ENCODE measurements at places on chromosomes 1 and 21. TPM values are rescaled to one million over a fixed set of nuclear protein-coding genes. Genes with fewer than 3 reads are reported as not detected.

DNA sequence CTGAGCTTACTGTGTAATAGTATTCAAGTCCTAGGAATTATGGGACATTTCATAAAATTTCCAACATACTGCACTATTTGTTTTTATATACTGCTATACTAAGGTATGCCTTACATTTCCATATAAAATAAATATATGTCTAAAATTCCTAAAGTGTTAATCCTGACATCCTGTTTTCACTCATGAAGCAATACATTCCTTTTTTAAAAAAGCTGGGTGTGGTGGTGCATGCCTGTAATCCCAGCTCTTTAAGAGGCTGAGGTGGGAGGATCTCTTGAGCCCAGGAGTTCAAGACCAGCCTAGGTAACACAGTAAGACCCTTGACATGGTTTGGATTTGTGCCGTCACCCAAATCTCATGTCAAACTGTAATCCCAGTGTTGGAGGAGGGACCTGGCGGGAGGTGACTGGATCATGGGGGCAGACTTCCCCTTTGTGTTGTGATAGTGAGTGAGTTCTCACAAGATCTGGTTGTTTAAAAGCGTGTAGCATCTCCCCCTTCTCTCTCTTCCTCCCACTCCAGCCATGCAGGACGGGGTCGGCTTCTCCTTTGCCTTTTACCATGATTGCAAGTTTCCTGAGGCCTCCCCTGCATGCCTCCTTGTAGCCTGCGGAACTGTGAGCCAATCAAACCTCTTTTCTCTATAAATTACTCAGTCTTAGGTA lies 5.8 kb downstream of the CDC42BPA start:
- no peak for DNase-seq

GRCh38 chr1:231515748-231516147 lies 12.7 kb upstream of the TSNAX start:
- no peak for DNase-seq

DNA sequence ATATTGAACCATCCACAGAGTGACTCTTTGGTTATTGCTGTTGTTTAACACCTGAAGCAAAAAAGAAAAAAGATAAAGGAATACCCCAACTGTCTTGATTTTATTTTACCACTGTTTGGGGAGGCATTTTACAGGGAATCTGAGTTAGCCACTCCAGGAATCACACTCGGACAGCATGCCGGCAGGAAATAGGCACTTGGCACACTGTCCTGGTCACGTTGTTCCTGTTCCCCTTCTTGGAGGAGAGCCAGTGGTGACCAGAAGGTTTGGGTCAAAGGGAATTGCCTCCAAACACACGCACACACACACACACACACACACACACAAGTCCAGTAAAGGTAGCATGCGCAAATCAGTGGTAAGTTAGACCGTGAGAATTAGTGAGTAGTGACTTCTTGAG lies 13.8 kb downstream of the RGS4 start:
- no peak for DNase-seq

DNA sequence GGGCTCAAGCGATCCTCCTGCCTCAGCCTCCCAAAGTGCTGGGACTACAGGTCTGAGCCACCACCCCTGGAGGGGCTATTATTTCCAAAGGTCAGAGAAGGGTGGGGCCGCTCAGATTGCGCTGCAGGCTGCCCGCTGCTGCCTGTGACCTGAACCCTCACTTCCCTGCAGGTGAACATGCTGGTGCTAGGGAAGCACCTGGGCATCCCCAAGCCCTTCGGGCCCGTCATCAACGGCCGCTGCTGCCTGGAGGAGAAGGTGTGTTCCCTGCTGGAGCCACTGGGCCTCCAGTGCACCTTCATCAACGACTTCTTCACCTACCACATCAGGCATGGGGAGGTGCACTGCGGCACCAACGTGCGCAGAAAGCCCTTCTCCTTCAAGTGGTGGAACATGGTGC lies 8.6 kb upstream of the PADI6 start:
- no peak for DNase-seq

GRCh38 chr1:29180497-29181412 lies 945 bp downstream of the SRSF4 start:
- DNase-seq, result no peak

- no peak for DNase-seq
These were observed 87.3 kb downstream of the TBX15 start for GRCh38 chr1:118900643-118901440.

DNA sequence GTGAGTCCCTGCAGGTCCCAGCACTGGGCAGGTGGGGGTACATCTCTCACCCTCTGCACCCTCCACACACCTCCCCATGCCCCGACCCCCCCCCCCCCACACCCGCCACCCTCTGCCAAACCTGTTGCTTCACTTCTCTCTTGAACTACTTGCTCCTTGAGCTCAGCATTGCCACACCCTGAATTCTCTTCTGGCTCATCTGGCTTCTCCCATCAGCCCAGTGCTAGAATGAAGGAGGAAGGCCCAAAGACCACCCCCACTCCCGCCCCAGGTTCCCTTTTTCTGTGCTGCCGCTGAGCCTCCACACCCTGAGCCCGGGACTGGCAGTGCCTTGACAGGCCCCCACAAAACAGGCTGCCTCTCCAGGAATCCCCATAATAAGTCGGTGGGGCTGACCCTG lies 6.4 kb upstream of the TNNI1 start:
- no peak for DNase-seq

DNA sequence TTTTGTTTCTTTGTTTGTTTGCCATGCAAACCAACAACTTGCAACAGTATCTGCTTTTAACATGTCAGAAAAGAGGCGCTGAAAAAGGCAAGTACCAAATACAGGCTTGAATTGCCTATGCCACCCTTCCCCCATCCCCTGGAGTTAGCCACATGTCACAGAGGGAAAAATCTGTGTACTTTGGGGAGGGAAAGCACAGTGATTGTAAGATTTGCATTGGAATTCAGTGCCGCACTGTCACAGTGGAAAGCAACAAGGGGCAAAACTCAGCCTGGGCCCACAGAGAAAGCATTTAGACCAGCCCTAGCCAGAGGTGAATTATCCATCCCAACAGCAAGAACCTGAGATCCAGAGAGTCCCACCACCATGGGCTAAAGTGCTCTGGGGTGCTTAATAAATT lies 52.4 kb upstream of the ACADM start:
- DNase-seq, result no peak

- DNase-seq, result no peak
These were observed 124.8 kb downstream of the KCNN3 start for GRCh38 chr1:154745286-154745731.

DNA sequence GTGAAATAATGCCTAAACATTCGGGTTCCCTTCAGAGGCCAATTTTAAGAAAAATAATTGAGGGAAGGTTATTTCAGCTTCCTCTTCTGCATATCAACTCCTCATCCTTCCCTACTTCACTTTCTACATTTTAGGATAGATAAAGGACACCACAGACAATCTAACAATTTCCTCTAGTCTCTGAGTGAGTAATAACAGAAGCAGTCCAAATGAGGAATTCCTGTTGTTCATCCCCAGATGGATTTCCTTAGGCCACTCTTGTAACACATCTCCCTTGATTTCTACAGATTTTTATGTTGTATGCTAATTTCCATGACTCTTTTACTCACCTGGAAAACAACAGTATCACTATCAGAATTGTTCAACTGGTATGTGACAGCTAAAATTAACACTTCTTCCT lies 87.7 kb upstream of the LYPLAL1 start:
- peak; percentile 2 for DNase-seq

GRCh38 chr21:42651515-42652401 lies 1.7 kb upstream of the PDE9A start:
- no peak for DNase-seq

- no peak for DNase-seq
These were observed 32.9 kb downstream of the RASSF5 start for GRCh38 chr1:206540044-206540780.

DNA sequence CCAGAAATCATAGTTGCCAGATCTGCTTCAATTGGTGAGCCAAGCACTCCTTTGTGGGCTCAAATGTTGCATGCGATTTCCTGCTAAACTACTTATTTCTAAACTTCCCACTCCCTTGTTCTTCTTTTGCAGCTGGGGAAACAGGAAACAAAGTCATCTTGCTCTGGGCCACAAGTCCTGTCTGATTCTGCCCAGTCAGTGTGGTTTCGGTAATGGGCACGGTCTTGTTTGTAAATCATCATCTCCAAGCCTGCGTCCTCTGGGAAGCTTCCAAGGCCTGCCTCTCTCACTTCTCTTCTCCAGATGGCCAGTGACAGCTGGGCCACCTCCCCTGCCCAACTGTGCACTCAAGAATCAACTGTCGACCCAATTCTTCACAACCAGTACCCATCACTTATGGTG lies 4.4 kb downstream of the S100A8 start:
- DNase-seq, result peak; percentile 96

DNA sequence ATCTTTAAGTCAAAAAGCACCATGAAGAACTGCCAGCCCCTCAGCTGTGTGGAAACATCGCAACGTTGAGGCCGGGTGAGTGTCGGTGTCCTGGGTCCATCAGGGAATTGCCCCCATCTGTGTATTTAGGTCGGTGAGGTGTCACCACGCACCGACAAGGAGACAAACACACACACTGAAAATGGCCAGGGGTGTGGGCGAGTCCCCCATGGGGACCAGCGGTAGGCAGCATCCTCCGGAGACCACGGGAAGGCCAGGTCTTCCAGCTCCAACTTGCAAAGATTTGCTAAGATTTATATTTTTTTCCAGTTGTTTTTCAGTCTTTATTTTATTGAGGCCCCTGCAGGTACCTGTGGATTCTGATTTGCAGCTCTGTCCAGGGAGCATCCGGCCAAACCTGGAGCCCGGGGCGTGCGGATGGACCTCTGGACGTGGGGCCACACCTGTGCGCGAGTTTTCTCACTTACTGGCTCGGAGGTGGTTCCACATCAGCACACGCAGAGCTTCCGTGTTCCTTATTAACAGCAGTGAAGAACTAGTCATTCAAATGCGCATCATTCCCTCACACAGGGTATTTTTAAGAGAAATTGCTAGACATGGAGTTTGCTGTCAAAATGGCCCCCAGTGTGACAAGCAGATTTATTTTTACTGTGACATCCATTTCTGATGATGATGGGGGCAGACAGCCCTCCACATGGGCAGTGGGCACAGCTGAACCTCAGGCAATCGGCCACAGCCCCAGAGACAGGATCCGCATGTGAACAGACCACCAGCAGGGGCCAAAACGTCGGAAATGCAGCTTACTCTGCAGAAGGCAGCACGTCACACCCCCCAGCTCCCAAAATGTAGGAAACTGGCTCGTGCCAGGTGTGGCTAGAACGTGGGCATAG lies 17.2 kb upstream of the SLC19A1 start:
- DNase-seq, result no peak

GRCh38 chr1:168979276-168979675 lies 127.2 kb upstream of the ATP1B1 start:
- DNase-seq, result no peak

GRCh38 chr1:188386666-188387065 lies 1557.9 kb downstream of the PLA2G4A start:
- no peak for DNase-seq

DNA sequence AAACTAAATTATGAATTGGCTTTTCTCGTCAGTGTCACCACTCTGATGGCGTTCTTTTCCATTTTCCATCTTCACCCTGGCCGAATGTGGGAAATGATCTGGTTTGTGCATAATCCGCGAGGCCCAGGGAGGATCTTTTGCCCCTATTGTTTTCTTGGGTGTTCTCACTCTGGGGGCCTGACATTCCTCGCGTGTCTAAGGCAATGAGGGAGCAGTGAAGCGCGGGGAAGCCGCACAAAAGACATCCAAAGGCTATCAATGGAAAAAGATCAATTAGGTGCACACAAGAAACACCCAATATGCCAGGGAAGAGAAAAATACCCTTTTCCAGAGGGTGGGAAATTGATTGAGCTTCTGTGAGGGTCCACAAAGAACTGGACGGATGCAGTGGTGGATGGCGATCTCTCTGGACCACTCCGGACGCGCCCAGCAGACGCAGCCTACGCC lies 941 bp upstream of the C1orf21 start:
- no peak for DNase-seq

DNA sequence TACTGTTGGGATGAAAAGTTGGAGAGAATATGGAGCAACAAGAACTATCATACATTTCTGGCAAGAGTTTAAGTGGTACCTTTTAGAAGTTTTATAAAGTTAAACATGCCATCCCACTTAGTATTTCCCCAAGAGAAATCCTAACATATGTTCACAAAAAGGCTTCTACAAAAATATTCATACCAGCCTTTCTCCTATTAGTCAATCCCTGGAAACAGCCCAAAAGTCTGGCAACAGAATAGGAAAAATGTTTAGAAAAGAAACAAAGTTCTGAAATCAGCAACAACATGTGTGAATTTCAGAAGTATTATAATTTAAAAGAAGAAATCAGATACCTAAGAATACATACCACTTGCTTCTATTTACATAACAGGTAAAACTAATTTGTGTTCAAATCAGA lies 271.0 kb downstream of the DSCAM start:
- DNase-seq, result no peak

DNA sequence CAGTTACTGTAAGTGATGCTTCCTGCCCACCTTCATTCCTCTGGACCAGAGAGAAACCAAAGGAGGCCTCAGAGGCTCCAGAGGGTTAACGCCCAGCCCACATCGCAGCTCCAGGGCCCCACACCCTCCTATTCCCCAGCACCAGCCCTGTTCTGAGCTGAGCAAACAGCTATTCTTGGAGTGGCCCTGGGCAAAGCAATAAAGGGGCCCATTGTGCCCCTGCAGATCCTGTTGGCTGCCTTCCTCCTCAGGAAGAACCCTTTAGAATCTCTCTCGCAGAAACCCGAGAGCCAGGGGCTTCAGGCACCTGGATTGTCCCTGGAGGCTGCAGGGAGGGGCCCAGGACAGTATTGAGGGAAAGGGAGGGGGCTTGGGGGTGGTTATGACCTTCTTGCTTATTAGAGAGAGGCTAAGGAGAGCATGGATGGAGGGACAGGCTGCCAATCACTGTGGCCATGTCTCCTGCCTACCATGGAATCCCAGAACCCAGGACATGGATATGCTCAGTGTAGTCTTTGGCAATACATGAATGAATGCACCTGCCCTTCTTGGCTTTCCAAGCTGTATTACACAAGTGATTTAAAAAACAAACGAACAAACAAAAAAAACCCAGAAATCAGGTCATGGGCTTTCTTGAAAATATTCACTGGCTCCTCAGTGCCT lies 9.2 kb downstream of the PADI2 start:
- DNase-seq, result no peak

SLC9C2 gene
- not detected for total RNA-seq

CYP4Z1 gene
- total RNA-seq, result not detected

TMEM59 gene
- 223 TPM for total RNA-seq

CLCA2 gene
- total RNA-seq, result 224 TPM

IGSF21 gene
- not detected for total RNA-seq

LCE6A gene
- not detected for total RNA-seq

NTMT2 gene
- not detected for total RNA-seq

RC3H1 gene
- total RNA-seq, result 36.5 TPM

AADACL4 gene
- total RNA-seq, result not detected

BRINP3 gene
- total RNA-seq, result not detected
